Type B pancreatic cell (in vitro differentiated cells): ENCODE measurements at places on chromosomes 11 and 22. TPM values are rescaled to one million over a fixed set of nuclear protein-coding genes. Genes with fewer than 3 reads are reported as not detected.
A peak's percentile ranks its signal among the peaks of the same experiment; 100 is the strongest.

DNA sequence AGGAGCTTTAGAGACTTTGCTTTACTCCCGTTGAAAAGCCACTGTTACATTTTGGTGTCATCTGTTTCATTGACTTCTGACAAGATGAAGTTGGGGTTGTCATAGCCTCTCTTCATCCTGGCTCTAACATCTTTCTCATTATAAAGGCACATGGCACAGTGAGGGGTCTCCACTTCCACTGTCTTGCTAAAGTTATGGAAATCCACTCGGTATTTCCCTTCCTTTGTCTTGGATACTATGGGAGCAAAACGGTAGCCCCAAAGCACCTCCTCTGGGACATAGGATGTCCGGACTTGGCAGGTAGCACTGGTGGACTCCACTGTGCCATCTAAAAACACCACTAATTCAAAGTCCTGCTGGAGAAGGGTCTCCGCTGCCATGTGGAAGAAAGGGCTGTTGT lies 28.0 kb downstream of the KCNJ1 start:
- H3K36me3 ChIP-seq, result no peaks in the 10 kb centered on the region
- no peak overlapping the region for H3K4me3 ChIP-seq
- peaks cover 30% of the 10 kb centered on the region for H3K27me3 ChIP-seq
- no peak for DNase-seq
- peaks cover 8% of the 10 kb centered on the region for H3K4me1 ChIP-seq

DNA sequence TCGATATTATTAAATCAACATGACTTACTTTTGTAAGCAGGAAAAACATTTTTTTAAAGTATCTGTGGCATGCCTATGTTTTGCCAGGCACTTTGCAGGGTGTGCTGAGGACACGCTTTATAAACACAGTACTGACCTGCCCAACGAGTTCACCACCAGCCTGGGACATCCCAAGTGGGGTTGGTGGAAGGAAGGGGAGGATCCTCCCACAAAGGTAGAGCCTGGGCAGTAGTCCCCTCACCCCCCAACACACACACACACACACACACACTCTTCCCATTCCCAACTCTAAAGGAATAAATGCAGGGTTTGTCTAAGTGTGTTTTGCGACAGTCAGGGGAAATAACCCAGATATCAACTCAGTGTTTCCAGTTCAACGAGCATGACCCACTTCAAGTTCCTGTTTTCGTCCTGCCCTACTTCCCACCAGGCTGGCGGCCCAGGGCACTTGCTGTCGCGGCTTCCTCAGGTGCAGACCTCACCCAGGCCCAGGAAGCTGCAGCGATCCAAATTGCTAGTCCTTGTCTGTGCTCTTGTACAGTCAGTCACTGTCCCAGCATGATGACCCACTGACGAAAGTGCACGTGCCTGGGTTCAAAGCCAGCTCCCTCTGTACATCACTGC lies 3.1 kb downstream of the CERK start:
- peaks cover 57% of the 10 kb centered on the region for H3K4me1 ChIP-seq
- peak overlapping the region; percentile 53 for H3K27ac ChIP-seq

GRCh38 chr11:45871638-45872037 lies 13.8 kb upstream of the MAPK8IP1 start:
- H3K27ac ChIP-seq, result no peak overlapping the region
- H3K4me1 ChIP-seq, result no peaks in the 10 kb centered on the region
- no peaks in the 10 kb centered on the region for H3K27me3 ChIP-seq
- H3K4me3 ChIP-seq, result no peak overlapping the region

GRCh38 chr22:44448271-44448830 lies 49.7 kb downstream of the RTL6 start:
- DNase-seq, result no peak
- H3K27me3 ChIP-seq, result no peaks in the 10 kb centered on the region
- no peaks in the 10 kb centered on the region for H3K36me3 ChIP-seq
- peaks cover 3% of the 10 kb centered on the region for H3K4me1 ChIP-seq

GRCh38 chr11:69830086-69830485 lies 10.9 kb upstream of the FGF3 start:
- H3K36me3 ChIP-seq, result no peaks in the 10 kb centered on the region
- peaks cover 28% of the 10 kb centered on the region for H3K27me3 ChIP-seq
- peaks cover 5% of the 10 kb centered on the region for H3K4me1 ChIP-seq
- no peak overlapping the region for H3K27ac ChIP-seq
- no peak for DNase-seq
- no peak overlapping the region for H3K4me3 ChIP-seq

- peak; percentile 15 for DNase-seq
- no peaks in the 10 kb centered on the region for H3K4me1 ChIP-seq
- H3K36me3 ChIP-seq, result no peaks in the 10 kb centered on the region
- no peak overlapping the region for H3K27ac ChIP-seq
These were observed 520.7 kb upstream of the B3GAT1 start for GRCh38 chr11:134932761-134933160.

The ALG8 gene
- 45.2 and 71.8 TPM in 2 replicates for total RNA-seq

The ATG2A gene
- 26.8 and 30.8 TPM in 2 replicates for total RNA-seq

The LMO1 gene
- 2.1 and 2.7 TPM in 2 replicates for total RNA-seq

The FOLH1 gene
- 2.9 TPM in 1 of 2 replicates, not detected in the other for total RNA-seq

The KREMEN1 gene
- total RNA-seq, result 26.2 and 29.1 TPM in 2 replicates

The CHRNA10 gene
- total RNA-seq, result 1.5 and 2.9 TPM in 2 replicates

The SMIM35 gene
- 0.17 TPM in 1 of 2 replicates, not detected in the other for total RNA-seq
